ENCODE measurements at places on chromosomes 4 and X.

- DNase-seq, result no peak
Measured at GRCh38 chrX:65536291-65536690, 1.7 kb upstream of the LAS1L start.

GRCh38 chrX:148574237-148574973 is 74.0 kb downstream of the AFF2 start:
- DNase-seq, result no peak

GRCh38 chr4:113434247-113434587 is 327.3 kb downstream of the CAMK2D start:
- no peak for DNase-seq

DNA sequence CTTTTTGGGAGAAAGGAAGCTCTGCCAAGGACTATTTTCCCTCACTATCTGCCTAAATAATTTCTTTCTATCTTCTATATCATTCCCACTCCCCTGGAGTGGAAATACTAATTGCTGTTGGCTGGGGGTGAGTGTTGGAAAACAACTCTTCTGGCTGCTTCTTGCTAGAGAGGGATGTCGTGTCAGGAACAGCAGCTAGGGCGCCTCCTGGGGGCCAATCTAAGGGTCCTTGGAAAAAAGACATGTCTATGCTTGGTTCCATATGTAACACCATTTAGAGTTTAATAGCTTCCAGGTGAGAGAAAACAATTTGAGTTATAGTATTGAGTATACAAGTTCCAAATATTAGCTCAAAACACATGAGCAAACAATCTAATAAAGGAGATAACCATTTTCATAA is 111.3 kb downstream of the MAGEE1 start:
- DNase-seq, result no peak
